ENCODE measurements at places on chromosomes 3 and 15.

DNA sequence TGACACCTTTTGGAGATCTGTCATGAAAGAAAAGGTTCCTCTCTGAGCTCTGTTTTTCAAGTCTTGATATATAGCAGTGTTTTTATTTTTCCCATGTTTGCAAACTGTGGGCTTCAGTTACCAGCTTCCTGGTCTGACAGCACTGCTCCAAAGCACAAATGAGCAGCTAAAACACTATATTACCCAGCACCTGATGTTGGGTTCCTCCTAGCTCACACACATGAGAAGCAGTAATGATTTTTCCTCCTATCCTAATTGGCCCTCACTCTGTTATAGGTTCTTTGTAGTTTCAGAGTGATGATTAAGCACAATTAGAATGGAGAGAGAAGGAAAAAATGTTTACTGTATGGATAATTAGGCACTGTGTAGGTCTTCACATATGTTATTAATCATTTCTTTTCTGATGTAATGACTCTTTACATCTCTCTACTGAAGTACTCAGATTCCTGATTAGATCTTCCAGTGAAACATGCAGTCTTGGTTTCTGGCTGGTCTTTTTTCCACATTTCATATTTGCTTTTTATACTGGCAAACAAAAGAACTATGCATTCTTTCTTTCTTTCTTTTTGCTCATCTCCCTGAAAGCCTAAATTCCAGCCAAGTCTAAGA, 939.7 kb downstream of the NSUN3 start:
- DNase-seq: no peak

DNA sequence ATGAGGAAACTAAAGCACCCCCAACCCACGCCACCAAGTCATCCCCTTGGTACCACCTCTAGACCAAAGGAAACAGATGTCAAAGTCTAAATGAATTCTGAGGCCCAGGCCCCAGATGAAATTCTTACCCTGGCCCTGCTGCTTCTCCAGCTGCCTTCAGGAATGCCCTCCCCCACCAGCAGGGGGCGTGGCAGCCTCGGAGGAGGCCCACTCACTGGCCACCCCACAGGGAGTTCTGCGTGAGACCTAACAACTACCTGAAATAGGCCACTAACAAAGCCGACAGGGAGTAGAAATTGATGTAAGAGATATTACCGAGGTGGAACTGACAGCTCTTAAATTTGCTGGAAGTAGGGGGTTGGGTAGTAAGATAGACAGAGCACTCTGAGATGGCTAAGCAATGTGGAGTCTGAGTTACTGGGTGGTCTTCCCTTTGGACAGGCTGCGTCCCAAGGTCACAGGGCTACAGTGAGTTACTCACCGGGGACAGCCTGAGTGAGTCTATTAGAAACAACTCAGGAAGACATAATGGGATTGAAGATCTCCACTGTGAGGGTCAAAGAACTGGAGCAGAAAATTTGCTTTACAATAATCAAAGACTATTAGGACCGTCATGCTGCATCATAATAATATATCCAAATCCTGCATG, 240.7 kb downstream of the SHOX2 start:
- DNase-seq: peak; percentile 53

DNA sequence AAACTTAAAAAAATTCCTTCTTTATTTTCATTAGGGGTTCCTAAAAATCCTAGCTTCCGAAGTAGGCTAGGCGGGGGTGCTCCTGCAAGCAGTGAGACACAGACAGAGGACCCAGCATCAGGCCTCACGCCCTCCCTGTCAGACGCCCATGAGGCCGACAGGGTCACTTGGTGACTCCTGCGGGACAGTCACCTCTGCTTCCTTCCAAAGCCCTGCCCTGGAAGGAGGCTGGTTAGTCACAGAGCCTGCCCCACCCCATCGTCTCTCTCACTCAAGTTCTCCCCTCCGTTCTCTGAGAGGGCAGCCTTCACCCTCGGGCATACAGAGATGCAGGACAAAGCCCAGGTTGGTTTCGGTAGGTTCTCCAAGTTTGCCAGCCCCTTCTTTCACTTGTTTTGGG, 38.6 kb downstream of the EHD4 start:
- DNase-seq: no peak

DNA sequence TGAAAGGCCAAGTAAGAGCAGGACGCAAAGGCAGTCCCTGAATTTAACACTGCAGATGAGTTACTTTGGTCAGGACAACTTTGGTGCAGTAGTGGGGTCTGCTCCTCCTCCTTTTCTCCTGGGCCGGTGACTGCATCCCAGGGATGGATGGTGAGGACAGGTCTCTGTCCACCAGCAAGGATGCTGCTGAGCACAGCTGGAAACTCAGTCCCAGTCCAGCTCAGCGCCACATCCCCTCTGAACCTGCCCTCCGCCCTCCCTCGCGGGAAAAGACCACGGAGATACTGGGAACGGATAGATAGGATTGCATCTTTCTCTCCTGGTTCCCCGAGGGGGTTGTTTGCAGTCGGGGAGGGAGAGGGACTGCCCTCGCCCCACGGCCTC, 13.8 kb downstream of the GRAMD2A start:
- DNase-seq: no peak

DNA sequence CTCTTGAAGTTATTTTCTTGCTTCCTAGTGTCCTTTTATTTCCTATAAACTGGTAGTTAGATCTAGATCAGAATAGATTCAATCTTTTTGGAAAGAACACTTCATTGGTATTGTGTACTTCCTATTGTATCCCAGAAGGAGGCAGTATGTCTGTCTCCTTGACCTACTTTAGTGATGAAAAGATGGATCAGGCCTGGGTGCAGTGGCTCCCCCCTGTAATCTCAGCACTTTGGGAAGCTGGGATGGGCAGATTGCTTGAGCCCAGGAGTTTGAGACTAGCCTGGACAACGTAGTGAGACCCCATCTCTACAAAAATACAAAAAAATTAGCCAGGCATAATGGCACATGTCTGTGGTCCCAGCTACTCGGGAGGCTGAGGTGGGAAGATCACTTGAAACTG, 12.0 kb downstream of the BSN start:
- no peak for DNase-seq

GRCh38 chr3:81789691-81790090, 28.2 kb upstream of the GBE1 start:
- no peak for DNase-seq

DNA sequence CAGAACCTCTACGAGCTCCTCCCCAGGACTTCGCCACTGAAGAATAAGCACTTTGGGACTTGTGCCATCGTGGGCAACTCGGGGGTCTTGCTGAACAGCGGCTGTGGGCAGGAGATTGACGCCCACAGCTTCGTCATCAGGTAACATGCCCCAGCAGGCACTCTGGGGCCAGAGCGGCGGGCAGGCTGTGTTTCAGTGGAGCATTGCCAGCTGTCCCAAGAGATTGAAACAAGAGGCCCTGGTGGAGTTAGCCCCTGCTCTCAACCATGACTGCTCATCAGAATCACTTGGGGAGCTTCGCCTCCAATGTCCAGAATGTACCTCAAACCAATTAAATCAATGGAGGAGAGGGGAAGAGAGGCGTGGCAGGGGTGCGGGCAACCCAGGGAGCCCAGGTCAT, 44.8 kb downstream of the ST8SIA2 start:
- no peak for DNase-seq

GRCh38 chr15:92745845-92746271, 90.3 kb upstream of the FAM174B start:
- DNase-seq: no peak

DNA sequence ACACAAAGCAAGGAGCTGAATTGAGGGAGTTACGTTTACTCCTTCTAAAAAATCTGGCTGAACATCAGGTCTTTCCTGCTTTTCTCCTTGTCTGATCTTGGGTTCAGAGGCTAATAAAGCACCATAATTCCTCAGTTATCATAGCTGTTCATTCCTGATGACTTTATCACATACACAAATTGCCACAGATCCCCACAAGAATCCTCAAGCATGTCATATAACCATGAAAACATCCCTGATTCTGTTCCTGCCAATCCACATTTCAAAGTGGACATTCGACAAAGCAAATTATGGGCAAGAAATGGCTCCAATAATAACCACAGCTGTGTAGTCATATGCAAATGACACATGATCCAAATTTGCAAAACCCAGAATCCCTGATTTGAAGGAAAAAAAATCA, 321.3 kb downstream of the MEX3B start:
- DNase-seq: peak; percentile 0

- DNase-seq: peak; percentile 61
Observed at GRCh38 chr3:113844622-113845222, 6.1 kb downstream of the GRAMD1C start.

DNA sequence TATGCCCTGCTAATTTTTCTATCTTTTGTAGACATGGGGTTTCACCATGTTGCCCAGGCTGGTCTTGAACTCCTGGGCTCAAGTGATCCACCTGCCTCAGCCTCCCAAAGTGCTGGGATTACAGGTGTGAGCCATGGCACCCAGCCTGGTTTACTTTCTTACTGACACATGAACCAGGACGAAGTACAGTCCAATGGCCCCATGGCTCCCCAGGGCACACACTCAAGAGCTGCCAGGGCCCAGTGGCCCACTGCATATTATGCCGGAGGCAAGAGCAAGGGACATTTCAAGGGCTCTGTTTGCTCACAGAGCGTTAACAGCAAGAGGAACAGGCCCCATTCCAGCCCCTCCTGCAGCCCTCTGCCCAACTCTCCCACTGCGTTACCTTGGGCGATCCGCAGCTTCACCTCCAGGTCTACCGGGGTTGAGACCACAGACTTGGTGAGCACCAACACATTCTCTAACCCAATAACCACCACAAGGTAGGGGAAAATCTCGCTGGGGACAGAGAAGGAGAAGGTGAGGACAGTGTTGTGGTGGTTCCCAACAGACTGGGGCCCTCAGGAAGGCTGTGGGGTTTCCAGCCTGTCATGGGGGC, 42.8 kb downstream of the PTPN23 start:
- DNase-seq: peak; percentile 8

GRCh38 chr3:23174426-23175039, 28.6 kb upstream of the UBE2E2 start:
- DNase-seq: no peak

DNA sequence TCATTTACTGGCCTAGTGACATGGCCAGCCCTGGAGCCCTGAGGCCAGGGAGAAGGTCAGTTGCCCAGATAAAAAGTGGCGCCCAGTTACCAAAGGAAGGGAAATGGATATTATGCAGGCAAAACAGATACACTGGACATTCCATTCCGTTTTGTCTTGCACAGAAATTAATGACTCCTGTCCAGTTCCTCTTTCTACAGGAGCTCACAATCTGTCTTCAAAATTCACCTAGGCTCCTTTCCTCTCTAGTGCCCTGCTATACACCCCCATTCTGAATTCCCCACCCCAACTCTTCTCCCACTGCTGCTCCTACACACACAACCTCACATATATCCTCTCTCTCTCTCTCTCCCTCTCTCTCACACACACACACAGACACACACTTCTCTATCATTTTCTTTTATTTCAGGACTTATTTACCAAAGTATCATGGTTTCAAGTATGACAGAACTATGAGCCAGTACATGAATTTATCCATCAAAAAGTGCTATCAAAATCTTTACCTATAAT, 229.0 kb downstream of the MAGI1 start:
- DNase-seq: no peak

DNA sequence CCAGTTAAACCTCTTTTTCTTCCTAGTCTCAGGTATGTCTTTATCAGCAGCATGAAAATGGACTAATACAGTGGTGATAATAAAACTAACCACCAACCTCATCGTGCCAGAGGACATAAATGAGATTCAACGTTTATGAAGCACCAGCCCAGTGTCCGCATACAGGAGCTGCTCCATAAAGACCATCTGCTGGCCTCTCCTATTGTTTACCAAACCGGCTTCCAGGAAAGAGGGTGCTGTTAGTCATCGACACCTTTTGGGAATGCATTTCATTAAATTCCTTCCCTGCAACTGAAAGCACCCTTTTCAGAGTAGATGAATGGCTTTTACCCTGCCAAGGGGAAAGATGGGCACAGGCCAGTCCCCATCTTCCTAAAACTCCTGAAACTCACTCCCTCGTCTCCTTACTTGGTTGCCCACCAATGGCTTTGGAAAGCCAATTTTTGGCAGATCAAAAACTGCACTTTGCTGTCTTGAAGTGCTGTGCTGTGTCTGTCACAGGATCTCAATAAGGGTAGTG, 122.1 kb downstream of the AQP9 start:
- DNase-seq: no peak

GRCh38 chr3:143970773-143971358, 757 bp upstream of the DIPK2A start:
- DNase-seq: peak; percentile 63

DNA sequence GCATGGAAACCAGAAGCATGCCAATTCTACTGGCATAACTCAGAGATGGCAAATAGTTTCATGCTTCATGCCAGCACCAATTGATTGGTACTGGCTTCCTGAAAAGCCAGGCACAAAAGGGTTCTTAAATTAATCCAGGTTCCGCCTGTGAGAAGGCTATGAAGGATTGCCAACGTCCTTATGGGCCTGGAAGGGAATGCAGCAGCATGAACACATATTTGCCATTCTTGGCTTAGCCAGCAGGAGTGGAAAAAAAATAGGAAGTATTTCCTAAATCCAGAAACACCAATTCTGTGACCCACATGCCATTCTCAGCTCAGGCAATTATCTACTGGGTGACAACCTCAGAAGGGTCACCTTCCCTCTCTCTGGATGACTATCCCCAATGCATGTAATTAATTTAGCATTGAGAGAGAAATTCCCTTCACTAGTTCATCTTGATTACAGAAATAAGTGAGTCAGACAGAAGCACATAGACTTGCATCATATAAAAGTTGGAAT, 36.0 kb downstream of the ADAMTS9 start:
- DNase-seq: no peak

DNA sequence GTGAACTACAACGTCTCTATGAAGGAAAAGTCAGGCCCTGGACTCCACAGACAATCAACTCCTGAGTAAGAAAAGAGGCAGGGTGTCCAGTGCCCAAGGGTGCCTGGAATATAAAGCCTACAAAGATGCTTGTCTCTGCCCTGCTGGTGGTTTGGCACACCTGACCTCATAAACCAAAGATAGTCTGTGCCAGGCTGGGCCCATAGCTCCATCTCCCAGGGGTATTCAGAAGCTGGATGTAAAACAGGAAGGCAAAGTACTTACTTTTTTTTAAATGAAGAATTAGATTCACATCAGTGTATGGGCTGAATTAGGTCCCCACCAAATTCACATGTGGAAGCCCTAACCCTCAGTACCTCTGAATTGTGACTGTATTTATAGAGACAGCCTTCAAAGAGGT, 66.6 kb upstream of the HERC1 start:
- no peak for DNase-seq

DNA sequence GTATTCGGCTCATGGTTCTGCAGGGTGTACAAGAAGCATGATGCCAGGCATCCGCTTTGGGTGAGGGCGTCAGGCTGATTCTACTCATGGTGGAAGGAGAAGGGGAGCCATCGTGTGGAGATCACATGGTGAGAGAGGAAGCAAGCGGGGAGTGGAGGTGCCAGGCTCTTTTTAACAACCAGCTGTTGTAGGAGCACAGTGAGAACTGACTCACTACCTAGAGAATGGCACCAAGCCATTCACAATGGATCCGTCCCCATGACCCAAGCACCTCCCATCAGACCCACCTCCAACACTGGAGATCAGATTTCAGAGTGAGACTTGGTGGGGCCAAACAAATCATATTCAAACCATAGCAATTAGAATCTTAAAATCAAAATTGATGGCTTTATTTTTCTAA, 259.8 kb upstream of the CTDSPL start:
- no peak for DNase-seq
